Left cardiac atrium (tissue), 4 donors: ENCODE measurements at places on chromosomes 7 and 10.

DNA sequence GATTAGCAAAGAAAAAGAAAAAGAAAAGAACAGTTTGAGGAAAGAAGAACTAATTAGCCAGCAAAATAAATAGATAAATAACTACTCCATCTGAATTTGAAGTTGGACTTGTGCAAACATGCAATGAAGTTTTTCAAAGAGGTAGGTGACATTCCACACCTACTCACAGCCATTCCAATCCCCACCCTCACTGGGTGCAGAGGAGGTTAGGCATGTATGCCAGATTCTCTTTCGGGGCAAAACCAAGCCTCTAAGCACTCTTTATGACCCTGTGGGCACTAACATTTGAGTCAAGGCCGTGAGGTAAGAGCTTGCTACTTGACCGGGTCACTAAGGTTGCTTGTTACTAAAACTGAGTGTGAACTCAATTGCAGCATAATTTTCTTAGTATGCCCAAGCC is 108.4 kb upstream of the SEMA3A start:
- no peak for DNase-seq

DNA sequence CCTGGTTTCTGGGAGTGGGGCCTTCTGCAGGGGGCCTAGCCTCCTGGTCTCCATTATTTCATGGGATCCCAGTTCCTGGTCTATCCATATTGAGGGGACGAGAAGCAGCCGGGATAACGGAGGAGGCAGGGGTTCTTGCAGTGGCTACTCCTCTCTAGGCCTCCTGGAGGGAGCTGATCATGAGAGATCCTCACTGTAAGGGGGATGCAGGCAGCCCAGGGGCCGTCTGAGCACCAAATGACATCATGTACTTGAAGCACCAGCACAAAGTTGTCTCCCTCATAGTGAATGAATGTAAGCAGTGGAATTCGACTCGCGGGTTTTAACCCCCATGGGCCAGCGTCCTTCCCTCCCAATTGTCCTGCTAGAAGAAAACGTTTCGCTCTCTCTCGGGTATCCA is 964 bp upstream of the ADCY1 start:
- no peak for DNase-seq

GRCh38 chr10:22737587-22737986 is 23.2 kb upstream of the PIP4K2A start:
- peak; percentile 53 for DNase-seq

GRCh38 chr7:112001091-112001826 is 204.9 kb downstream of the DOCK4 start:
- no peak for DNase-seq

DNA sequence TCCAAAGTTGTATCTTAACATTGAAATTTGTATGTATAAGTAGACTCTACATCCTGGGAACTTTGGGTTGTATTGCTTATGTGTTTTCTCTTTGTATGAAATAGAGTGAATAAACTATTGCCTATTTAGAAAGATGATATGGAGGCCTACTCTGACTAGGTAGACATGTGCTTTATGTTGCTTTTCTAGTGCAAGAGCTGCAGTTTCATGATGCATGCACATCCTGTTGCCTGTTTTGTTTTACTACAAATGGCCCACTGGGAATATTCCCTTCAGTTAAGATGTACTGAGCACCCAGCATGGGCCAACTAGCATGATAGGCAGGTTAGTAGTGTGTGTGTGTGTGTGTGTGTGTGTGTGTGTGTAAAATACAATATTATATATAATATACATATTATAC is 282.1 kb upstream of the LRGUK start:
- DNase-seq = no peak

DNA sequence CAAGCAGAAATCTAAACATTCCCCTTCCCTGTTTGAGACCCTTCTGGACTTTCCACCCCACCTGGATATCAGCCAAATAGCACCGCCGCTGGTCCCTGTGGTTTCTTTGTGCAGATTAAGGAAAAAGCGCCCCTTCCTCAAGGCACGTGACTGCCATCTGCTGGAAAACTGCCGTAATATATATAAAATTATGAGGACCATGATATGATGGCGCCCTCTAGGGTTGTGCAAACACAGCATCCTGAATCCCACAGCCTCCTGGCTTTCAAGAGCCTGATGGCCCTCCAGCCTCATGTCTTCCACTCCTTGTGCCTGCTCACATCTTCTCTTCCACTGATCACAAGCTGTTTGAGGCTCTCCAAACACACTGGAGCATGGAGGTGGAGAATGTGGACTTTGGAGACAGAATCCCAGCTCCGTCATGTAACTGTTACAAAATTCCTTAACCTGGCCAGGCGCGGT is 121.3 kb downstream of the MYL10 start:
- no peak for DNase-seq

- DNase-seq = no peak
Measured at GRCh38 chr7:70775570-70776156, 356.3 kb upstream of the GALNT17 start.

- DNase-seq = no peak
Measured at GRCh38 chr10:131944412-131944811, 37.3 kb downstream of the BNIP3 start.

GRCh38 chr10:34179280-34179679 is 635.8 kb downstream of the PARD3 start:
- DNase-seq = no peak

GRCh38 chr10:133405844-133406527 is 12.0 kb downstream of the MTG1 start:
- DNase-seq = no peak

DNA sequence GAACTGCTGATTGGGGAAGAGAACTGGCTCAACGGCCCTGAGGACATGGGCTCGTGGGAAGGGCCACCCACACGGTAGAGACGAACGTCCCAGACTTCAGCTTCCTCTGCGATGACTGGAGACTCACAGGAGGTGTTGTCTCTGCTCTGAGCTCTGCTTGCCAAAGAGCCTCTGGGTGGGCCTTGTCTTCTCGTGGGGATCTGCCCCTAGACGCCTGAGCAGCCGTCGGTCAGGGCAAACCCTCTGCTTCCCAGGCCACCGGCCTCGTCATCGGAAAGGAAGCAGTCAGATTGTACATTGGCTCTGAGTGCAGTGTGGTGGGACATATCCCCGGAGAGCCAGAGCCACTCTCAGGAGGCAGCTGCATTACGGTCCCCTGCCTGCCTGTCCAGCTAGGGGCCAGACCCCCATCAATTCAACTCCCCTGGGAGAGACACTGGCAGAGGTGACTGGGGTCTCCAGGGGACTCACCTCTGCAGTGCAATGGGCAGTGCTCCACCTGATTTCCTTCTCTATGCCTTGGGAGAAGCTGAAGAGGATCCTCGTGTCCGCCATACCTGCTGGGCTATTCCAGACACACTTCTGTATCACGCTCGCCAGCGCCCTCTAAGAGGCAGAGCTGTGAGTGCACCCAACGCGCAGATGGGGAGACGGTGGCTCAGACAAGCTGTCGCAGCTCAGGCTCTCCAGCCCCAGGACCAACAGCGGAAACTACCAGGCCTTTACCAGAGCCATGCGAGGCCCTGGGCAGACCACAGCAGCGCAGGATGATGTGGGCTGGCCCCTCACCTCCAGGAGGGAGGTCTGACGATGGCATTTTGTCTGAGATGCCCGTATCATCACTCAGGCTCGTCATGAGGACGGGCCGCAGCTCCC is 227.4 kb downstream of the TCERG1L start:
- DNase-seq = no peak

DNA sequence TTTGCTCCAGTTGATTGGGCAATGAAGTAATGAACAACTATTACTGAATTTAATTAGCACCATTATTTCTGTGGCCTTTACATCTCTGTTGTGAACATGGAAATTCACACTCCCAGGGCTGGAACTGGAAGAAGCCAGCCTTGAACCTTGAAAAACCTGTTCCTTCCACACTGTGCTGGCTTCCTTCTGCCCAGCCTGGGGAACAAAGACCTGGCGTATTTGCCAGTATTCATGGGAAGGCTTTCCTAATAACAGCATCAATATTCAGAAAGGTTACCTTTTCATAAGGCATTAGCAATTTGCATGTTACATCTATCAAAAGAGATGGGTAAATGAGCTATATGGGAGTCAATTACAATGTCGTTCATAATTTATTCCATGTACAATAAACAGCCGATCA is 1.3 kb downstream of the C10orf90 start:
- no peak for DNase-seq

- no peak for DNase-seq
Measured at GRCh38 chr7:2393706-2394105, 9.7 kb upstream of the CHST12 start.

GRCh38 chr10:21675157-21675796 is 141.2 kb downstream of the MLLT10 start:
- DNase-seq = peak; percentile 32

DNA sequence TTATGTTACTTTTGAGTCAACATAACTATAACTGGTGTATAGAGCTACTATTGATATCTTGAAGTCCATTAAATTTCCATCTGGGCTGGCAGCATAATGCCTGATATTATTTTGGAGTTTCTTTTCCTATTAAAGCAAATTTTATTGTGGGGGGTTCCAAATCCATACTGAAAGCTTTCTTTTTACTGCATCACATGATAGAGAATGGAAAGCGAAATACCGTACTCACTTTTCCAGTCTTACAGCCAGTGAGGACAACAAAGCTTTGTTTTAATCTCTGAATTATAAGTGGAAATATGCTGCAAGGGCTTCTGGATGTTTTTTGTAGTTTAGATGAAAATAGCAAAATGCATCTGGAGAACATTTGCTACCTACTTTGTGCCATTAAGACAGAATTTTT is 477.5 kb upstream of the SEMA3D start:
- no peak for DNase-seq

- DNase-seq = no peak
Measured at GRCh38 chr10:85741626-85742300, 624.8 kb downstream of the GRID1 start.

DNA sequence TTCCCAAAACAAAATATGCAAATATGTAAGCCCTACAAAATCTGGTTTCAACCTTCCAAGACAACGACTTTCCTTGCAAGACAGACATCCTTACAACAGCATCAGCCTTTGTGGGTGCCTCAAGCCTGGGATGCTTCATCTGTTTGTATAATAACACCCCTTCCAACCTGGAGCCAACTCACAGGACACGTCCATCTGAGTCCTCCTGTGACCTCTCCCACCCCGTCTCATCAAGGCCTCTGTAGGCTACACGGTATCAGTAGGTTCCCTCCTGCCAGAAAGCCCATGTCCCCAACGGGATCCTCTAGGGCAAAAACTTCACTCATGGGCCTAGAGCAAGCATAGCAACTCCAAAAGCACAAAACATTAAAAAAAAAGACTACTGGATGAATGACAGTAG is 173.2 kb downstream of the TNS3 start:
- DNase-seq = no peak

DNA sequence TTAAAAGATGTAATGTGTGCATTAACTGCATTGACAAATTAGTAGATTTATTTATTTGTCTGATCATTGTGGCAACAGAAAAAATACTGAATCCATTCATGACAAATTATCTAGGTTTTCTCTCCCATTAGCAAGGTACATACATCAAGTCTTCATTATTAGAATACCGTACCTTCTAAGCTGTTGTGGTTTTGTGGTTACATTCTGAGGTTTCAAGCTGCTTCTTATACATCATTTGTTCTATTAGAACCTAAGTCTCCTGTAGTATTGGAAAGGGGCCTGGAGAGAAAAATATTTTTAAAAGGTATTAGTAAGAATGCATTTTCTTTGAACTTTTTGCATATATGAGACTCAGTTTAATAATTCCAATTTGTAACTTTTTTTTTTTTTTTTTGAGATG is 26.3 kb upstream of the CACNB2 start:
- DNase-seq = no peak

DNA sequence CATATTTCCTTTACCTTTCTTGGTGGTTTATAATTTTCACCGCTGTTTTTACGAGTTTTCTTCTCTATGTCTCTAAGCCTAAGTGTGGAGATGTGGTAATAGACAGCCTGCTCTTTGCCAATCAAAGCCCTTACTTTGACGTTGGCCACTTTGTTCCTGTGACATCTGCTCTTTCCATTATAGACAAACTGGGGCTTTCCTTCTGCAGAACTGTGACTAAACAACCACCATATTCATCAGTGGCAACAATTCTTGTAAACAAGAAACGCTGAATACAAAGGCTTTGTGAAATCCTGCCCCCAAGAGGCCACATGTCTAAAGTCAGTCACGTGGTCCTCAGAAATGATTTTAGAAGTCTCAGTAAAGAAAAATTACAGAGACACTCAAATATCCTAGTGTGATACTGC is 59.6 kb upstream of the CAPZA2 start:
- DNase-seq = no peak

DNA sequence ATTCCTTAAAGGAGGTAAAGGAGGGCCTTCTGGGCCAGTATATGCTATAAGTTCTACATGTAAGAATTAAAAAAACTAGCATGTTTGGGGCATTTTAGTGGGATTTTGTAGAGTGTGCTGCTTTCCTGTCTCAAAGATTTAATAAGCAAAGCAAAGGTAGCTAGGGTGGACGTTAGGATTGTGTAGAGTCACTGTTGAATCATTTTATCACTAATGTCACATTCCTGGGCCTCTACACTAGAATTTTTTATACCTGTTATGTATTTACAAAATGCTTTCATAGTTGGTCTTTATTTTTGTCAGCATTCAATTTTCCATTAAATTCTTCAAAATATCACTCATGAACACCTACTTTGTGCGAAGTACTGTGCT is 139.4 kb upstream of the PHYHIPL start:
- DNase-seq = no peak

DNA sequence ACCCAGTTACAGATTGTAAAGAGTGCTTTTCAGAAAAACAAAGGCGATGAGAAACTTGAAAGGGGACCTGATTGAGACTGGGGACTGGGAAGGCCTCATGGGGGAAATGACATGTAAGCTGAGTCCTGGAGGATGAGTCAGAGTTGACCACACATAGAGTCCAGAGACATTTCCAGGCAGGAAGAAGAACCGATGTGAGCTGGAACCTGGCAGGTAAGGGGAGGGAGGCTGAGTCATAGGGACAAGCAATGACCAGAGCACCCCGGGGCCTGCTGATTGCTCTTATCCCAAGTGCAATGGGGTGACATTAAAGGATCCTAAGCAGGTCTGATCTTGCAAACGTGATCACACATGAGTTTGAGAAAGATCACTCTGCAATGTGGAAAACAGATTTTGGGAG is 11.7 kb downstream of the TLL2 start:
- DNase-seq = no peak

- DNase-seq = peak; percentile 62
Measured at GRCh38 chr10:102230264-102230860, 4.3 kb downstream of the ELOVL3 start.

GRCh38 chr7:108448584-108449505 is 7.4 kb downstream of the NRCAM start:
- no peak for DNase-seq

DNA sequence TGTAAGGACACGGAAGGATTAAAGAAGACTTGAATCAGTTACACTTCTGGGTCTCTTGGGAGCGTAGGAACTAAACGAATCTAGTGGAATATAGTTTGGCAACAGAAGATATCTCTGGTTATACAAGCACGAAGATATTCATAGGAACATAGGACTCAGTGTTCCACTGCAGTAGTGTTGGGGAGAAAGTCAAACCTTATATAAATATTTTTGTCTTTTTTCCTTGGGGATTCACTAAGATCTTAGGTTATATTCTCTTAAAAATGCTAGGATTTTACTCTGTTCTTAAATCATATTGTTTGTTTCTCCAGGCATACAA is 21.4 kb downstream of the PRKAR2B start:
- no peak for DNase-seq

- DNase-seq = no peak
Measured at GRCh38 chr7:120985839-120986238, 2.7 kb upstream of the CPED1 start.

- DNase-seq = no peak
Measured at GRCh38 chr10:15563246-15563645, 156.5 kb downstream of the ITGA8 start.

GRCh38 chr10:86321568-86321967 is 45.0 kb downstream of the GRID1 start:
- DNase-seq = no peak
